Smooth muscle cell of the brain vasculature (primary cell): ENCODE measurements at places on chromosomes 16 and 17.

- DNase-seq = no peak
These were observed 24.0 kb downstream of the MEOX1 start for GRCh38 chr17:43637563-43638323.

- DNase-seq = no peak
These were observed 6.2 kb downstream of the DUS1L start for GRCh38 chr17:82059272-82060000.

- no peak for DNase-seq
These were observed at the start of gene CNTNAP1 for GRCh38 chr17:42681976-42682721. Gene CNTNAP1, plus strand, starts transcription at chr17:42682531. Its CDS starts 299 bp downstream, at chr17:42682830.

DNA sequence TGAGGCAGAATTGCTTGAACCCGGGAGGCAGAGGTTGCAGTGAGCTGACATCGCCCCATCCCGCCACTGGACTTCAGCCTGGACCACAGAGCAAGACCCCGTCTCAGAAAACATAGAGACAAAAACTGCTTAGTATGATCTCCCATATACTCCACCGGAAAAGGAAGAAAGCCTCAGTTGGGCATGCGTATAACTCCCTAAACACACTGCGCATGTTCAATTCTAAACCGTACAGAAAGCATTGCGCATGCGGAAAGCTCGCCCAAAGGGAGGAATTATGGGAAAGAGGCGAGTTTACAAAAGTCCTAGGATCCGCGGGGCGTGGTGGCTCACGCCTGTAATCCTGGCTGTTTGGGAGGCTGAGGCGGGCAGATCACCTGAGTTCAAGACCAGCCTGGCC, 312.7 kb upstream of the ERCC4 start:
- DNase-seq = no peak

GRCh38 chr16:11326084-11326736, 19.0 kb upstream of the RMI2 start:
- DNase-seq = no peak

DNA sequence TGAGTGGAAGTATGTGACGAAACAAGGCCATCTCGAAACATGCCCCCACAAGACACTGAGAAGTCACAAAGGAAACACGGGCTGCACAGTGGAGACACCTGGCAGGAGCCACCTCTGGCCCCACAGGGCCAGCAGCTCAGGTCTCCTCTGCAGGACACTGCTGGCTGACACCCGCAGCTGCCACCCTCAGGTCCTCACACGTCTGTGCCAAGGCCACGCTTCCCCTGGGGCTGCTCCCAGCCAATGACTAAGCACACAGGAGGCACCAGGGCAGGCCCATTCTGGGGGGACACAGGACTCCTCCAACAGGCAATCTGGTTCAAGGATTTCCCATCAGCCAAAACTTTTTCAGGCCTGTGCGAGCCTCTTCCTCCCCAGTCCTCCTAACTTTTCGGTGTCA, 36.4 kb downstream of the MBTPS1 start:
- DNase-seq = no peak

GRCh38 chr17:12459736-12460135, 206.0 kb upstream of the MYOCD start:
- no peak for DNase-seq
